Non-pigmented ciliary epithelial cell (primary cell): ENCODE measurements at places on chromosomes 6 and 20.

GRCh38 chr20:63811491-63811875 is 19.6 kb downstream of the ZBTB46 start:
- no peak for DNase-seq

- DNase-seq = no peak
Observed at GRCh38 chr6:27031302-27031701, 216.2 kb upstream of the PRSS16 start.

GRCh38 chr6:38974389-38975151 is 74.0 kb upstream of the GLP1R start:
- no peak for DNase-seq

GRCh38 chr6:42406306-42407280 is 45.1 kb downstream of the TRERF1 start:
- no peak for DNase-seq

- DNase-seq = no peak
Observed at GRCh38 chr6:165274611-165275010, 34.8 kb downstream of the C6orf118 start.

GRCh38 chr6:44642349-44642748 is 254.8 kb downstream of the CDC5L start:
- DNase-seq = no peak

- no peak for DNase-seq
Observed at GRCh38 chr20:44430270-44431065, 45.2 kb upstream of the TTPAL start.

DNA sequence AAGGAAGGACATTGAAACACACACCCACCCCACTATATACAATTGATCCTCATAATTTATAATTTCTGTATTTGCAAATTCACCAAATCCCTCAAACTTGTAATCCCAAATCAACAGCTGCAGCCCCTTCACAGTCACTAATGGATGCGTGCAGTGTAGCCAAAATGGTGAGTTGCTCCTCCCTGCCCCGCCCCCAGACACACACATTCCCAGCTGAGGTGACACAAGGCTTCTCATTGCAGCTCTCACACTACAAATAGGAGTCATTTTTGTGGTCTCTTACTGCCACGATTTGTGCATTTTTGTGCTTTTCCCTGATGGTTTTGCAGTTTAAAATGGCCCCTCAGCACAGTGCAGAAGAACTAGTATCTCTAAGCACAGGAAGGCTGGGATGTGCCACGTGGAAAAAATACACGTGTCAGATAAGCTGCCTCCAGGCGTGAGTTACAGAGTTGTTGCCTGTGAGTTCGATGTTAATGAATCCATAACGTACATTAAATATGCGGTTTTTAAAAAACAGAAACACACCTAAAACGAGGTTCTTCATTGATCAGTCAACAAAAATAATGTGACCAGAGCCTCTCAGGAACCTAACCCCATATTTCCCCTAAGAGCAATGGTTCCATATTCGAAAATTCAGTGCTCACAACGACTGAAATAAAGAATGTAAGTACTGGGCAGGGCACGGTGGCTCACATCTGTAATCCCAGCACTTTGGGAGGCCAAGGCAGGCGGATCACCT is 8.2 kb downstream of the ATP9A start:
- no peak for DNase-seq

GRCh38 chr20:37343212-37343993 is 2.5 kb upstream of the SRC start:
- no peak for DNase-seq

DNA sequence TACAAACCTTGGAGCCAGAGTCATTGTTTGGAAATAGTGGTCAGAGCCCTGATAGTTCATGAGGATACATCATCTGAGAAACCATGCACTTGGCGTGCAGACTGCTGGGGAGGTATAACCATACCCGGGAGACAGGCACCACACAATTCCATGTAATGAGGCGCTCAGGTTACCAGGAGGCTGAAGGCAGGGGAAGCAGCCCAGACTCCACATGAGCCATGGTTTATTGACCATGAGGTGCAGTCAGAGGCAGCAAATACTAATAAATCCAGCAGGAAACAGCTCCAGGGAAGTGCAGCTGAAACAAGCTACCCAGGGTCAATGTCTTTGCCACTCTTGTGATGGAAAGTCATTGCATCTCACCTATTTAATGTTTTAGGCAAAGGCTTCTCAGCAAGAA is 156.0 kb downstream of the TBC1D7 start:
- DNase-seq = no peak

DNA sequence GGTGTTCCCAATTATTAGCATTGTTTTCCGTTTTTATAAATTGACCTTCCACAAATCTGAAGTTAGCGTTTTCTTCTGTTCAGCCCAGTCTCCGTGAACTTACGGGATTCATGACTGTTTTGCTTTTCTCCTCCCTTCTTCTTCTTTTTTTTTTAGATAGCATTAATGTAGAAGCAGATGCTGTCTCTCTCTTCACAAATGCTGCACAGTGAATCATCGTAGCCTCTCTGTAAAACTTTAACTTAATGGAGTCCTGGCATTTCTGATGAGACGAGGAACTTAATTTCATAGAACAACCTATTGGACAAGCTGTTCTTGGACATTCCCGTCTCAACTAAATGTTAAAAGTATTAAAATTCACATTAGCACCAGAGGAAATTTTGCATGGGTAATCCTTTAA is 138.0 kb upstream of the EEF1E1 start:
- no peak for DNase-seq

DNA sequence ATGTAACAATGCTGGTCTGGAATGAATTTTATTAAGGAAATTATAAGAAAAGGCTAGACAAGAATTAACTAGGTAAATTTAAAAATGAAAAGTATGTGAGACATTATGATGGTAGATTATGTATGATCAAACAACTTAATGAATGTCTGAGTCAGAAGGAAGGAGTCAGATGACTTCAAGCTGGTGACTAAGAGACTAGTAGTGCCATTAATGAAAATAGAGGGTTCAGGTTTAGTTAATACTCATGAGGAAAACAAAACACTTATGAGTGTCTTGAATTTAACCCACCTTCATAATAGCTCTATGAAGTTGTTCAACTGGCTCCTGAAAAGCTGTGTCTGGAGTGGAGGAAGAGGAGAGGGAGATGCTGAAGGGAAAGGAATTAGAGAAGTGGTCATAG is 256.3 kb downstream of the ADGRB3 start:
- peak; percentile 3 for DNase-seq

DNA sequence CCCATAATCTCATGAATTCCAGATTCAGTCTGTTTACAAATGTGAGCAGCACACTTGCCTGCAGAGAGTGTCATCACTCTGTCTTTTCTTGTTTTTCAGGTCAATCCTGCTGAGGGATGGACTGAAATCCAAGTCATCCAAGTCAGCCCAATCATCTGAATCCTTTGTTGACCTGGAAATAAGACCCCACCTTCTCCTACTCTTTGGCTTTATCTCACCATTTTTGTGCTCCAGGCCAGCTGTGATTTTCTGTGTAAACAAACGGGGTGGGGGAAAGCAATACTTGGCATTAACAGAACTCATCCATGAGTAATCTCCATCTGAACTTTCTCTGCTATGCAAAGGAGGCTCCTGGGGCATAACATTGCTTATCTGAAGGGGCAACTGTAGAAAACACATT is 16.9 kb upstream of the GSTA4 start:
- DNase-seq = no peak

DNA sequence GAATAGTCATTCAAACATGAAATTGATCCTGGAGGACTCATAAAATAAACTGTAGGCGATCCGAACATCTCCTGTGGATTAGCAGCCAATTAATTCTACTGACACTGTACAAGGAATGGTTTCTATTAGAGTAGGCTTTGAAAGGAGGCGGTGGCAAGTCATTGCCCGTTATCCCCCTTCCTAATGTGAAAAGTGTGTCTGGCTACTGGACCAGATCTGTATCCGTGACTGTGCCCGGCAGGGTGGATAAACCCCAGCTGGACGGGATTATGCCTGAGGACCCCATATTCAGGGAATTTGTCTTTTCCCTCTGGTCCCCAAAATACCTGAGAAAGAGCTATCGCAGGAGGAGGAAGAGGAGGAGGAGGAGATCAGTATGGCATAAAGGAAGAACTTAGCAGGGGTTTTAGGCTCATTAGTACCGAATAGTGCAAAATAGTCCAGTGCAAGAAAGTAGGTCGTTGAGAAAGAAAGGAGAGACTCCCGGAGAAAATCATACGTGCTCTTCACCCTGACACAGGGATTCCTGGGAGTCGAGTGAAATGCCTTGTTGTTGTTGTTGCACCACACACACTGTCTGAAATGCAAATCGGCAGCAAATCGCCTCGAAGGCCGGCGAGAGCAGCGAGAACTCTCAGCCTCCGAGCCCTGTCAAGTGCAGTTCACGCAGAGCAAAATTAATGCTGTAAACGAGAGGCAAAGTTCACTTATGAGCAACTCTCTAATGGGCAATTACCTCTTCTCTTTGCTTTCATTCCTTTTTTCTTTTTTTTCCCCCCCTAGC is 178.9 kb upstream of the ARID1B start:
- DNase-seq = no peak

DNA sequence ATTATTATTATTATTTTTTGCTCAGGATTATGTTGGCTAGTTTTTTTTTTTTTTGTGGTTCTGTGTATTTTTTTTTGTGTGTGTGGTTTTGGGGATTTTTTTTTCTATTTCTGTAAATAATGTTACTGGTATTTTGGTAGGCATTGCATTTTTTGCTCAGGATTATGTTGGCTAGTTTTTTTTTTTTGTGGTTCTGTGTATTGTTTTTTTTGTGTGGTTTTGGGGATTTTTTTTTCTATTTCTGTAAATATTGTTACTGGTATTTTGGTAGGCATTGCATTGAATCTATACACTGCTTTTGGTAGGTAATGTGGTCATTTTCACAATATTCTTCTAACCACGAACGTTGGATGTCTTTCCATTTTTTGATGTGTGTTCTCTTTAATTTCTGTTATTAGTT is 17.4 kb downstream of the PHF3 start:
- DNase-seq = no peak

- peak; percentile 20 for DNase-seq
Observed at GRCh38 chr6:44172731-44173500, 14.3 kb downstream of the CAPN11 start.

DNA sequence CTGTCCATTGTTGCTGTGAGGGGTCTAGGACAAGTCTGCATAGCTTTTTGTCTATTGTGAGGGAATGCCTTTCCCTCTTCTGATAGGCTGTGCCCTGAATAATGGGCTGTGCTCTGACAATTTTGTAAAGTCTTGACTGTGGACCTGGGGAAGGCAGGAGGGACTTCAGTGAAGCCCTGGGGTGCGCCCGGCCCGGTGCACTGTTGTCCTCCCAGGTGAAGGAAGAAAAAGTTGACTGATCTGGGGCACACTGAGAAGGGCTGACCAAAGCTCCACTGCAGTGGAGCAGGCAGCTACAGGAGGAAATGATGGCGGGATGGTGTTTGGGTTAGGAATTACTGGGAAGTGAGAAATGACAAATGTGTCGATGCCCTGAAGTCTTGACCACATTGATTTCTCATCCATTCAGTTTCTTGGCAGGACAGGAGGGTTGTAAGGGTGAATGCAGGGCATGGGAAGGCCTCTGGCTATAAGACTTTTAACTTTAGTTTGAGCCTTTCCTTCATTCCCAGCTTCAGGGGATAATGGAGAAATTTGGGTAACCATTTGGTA is 224.0 kb upstream of the CST7 start:
- DNase-seq = no peak

GRCh38 chr6:136173519-136174507 is 76.3 kb downstream of the MTFR2 start:
- DNase-seq = peak; percentile 28

- DNase-seq = no peak
Observed at GRCh38 chr20:58130581-58130980, 97.9 kb downstream of the ANKRD60 start.

DNA sequence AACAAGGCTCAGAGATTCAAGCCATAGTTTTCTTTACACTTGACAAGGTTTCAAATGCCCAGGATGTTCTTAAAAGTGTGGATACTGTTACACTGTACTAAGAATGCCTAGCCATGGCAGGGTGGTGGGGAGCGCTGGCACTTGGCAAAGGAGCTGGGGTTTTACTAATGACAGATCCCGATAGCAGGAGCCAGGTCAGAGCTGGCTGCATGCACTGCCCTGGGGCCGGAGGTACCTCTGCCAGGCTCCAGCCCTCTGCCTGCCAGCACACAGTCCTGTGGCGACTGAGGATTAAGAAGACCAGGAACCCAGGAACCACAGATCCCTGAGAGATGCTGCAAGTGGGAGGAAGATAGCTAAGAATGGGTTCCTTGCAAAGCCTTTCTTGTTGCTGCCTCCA is 260.3 kb downstream of the ALDH8A1 start:
- no peak for DNase-seq

GRCh38 chr6:166751051-166751595 is 124.1 kb upstream of the RPS6KA2 start:
- DNase-seq = no peak

GRCh38 chr6:3209114-3210023 is 18.1 kb downstream of the TUBB2B start:
- peak; percentile 95 for DNase-seq

DNA sequence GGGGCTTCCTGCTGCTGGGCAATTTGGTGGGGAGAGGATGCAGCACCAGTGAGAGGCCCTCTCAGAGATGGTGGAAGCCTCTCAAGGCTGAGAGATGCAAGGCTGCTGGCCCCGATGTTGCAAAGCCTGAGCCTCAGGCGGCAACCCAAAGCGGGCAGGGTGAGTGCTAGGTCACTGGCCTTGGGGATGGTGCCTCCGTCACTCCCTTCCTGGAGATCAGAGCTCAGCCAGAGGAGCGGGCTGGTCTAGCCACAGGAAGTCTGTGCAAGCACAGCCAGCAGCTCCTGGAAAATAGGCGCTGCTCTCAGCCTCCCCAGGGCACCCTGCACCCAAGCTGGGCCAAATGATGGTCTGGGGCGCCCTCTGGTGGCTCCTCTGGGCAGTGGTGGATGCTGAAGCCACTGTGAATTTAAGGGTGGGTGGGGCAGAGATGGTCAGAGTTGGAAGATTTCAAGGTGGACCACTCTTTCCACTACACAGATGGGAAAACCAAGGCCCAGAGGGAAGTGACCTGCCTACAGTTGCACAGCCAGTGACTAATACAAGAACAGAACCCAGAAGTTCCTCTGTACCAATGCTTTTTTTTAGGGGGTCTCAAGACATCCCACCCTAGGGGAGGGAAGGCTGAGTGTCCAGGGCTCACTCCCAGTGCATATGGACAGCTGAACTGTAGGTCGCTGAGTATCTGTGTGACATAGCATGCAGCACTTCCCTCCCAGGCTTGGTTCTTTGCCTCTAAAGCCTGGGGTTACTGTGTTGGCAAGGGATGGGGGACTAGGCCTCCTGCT is 20.8 kb downstream of the C20orf203 start:
- peak; percentile 23 for DNase-seq

DNA sequence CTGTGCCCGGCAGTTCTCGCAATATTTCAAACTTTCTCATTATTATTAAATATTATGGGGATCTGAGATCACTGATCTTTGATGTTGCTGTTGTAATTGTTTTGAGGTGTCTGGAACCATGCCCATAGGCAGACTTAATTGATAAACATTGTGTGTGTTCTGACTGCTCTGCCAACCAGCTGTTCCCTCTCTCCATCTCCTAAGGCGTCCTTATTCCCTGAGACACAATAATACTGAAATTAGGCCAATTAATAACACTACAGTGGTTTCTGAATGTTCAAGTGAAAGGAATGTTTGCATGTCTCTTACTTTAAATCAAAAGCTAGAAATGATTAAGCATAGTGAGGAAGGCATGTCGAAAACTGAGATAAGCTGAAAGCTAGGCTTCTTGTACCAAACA is 7.6 kb downstream of the MAPK14 start:
- DNase-seq = no peak

- DNase-seq = no peak
Observed at GRCh38 chr6:37866590-37867507, 47.3 kb downstream of the ZFAND3 start.
